Hindlimb muscle (tissue), 1 donor: ENCODE measurements at places on chromosomes 6 and 20.

DNA sequence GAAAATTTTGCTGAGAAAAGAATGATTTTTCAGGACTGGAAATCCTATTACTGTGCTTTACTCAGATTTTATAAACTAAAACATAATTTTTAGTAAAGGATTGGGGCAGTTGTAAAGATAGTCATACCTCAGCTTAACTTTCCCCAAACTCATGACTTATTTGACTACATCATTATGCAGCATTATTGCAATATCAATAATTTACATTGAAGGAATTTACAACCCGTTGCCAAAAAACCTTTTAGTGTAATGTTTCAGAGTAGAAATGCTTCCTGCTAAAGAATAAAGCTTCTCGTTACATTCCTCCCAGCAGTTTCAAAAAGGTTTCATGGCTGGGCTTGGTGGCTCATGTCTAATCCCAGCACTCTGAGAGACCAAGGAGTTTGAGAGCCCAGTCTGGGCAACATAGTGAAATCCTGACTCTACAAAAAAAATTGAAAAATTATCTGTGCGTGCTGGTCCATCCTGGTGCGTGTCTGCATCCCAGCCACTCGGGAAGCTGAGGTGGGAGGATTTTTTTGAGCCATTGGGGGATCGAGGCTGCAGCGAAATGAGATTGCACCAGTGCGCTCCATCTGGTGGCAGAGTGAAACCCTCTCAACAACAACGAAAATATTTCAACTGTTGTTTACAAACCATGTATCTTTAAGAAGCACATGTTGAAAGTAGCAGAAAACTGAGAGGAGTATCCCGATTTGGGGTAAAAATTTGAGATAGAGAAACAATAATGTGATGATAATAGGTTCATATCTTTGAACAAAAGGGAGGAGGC lies 4.4 kb downstream of the AMD1 start:
- DNase-seq, result no peak

DNA sequence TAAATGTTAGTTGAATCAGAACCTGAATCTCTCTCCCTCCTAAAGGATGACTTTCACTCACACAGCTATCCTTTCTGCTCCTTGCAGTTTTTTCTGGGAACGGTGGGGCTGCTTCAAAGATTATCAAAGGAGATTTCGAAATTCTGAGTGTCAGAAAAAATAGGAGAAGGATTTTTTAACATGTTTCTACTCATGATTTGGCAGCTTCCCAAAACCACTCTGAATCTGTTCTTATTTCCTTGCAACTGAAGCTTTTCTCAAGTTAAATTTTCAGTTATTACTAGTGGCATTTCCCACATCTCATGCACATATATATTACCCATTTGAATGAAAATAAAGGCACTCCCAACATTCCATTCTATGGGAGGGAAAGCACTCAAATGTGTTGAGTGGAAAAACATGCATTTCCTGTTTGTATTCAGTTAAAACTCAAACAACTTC lies 123.6 kb downstream of the LCA5 start:
- DNase-seq, result no peak

DNA sequence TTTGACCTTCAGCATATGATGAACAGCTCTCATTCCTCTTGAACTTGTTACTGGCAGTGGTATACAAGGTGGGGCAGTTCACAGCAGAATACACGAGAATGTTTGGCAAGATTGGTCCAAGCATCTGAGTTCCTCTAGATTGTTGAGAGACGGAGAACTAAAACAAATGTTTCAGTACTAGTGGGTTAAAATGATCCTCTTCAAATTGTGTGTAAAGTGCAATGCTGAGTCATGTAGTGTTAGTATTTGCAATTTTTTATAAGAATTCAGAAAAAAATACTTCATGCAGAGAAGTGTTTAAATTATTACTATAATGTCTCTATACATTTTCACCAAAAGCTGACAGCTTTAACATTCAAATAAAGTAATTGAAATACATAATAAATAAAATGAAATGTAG lies 879.8 kb downstream of the TFAP2A start:
- no peak for DNase-seq

GRCh38 chr6:126720304-126720703 lies 380.4 kb downstream of the CENPW start:
- no peak for DNase-seq

DNA sequence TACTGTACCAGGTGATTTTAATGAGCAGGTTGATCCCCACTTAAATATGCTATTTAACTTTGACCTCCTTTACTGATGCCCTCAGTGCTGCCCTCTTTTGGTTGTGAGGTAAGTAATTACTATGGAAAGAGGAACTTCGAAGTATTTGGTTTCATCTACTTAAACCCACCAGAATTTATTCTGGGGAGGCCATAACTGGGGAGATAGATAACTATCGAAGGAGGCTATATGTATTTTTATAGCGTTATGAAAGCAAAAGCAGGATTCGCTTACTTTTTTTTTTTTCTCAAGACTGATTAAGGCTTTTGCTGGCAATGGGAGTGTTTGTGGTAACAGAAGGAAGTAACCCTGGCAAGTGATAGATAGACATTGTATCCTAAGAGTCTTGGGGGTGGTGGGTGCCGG lies 168.9 kb upstream of the CENPW start:
- no peak for DNase-seq

- peak; percentile 87 for DNase-seq
Observed at GRCh38 chr20:49583669-49584417, 15.9 kb upstream of the PTGIS start.

DNA sequence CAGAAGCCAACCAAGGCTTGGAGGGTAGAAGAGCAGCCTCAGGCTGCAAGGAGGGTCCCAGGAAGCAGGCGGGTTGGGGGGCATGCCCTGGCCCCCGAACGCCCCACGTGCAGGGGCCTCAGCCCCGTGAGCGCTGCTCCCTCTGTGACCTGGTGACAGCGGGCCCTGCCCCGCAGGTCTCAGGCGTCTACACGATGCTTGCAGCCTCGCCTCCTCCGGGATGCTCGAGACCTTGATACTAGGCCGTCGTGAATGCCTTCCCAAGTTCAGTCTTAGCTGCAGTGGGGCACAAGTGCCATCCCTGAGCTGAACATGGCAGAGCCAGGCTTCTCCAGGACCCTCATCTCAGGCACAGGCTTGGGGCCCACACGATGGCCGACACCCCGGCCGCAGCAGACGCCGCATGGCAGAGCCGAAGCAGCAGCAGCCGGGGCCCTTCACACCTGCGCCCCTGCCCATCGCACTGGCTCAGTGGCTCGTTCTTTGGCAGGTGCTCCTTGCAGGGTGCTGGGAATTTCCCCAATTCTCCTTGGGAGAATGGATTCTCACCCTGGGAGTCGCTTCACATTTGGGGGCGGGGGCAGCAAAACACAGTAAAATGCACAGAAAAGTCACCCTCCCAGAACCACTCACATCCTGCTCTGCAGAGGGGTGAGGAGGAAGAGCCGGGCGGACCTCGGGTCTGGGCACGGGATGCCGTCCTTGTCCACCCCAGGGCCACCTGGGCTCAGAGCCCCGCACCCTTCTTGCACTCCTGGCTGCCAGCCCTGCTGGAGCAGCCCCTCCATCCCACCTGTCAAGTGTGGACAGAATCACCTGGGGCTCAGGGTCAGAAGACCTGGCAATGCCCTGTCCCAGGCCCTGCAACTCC lies 161.8 kb downstream of the DLL1 start:
- no peak for DNase-seq

DNA sequence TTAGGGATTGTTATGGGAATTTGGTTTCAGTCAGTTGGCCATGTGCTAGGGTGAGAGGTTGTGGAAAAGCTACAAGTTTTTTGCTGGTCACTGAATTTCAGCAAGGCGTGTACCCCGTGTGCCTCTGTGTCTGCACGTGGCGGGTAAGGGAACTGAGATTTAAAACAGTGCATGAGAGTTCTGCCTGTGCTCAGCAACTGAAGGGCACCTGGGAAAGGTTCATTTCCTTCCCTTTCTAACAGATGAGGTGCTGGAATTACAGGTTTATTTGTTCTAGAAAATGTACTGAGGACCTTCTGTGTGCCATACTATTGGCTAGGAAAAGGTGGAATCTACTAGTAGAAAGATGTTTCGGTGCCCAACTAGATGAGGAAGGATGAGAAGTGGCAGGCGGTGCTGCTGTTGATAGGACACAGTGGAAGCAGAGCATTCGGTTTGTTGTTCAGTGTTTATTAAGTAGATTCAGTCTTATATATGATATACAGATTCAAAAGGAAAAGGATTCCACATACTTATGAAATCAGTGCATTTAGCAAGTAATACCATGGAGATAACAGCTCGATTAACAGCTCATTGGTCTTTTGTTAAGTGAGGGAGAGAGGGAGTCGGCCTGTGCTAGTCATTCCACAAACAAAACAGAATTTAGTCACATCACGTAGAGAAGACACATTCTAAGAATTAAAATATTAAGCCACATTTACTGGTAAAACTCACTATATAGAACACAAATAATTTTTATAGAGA lies 84.7 kb downstream of the ASXL1 start:
- DNase-seq, result no peak

GRCh38 chr20:61385296-61385695 lies 133.2 kb downstream of the CDH4 start:
- no peak for DNase-seq

DNA sequence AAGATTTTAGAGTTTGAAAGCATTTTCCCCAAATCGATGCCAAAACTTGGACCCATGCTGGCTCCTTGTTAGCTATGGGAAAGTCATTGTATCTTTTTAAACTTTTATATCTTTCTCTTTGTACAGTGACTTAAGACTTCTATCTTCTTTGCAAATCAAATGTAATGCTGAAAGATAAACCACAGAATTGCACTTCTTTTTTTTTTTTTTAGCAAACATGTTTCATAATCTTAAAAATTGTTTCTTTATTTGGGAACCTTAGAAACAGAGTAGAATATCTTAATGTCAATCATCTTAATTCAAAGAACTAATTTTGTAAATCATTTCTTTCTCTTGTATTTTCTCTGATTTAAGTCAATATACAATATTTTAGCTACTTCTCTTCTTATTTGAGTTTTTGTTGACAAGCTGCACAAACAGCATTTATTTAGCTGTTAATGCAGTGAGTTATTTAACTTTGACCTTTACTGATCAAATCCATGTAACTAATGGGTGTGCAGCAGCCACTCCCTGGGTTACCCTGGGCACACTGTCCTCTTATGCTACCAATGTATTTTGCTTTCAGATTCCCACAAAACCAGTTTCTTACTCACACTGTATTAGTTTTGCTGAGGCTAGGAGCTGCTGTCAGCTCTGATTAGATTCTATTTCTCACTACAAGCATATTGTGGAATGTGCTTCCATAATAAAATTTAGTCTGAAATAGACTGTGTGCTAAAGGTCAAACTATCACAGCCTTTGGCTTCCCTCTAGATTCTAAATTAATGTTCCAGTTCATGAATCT lies 279.6 kb downstream of the ADGB start:
- DNase-seq, result no peak

DNA sequence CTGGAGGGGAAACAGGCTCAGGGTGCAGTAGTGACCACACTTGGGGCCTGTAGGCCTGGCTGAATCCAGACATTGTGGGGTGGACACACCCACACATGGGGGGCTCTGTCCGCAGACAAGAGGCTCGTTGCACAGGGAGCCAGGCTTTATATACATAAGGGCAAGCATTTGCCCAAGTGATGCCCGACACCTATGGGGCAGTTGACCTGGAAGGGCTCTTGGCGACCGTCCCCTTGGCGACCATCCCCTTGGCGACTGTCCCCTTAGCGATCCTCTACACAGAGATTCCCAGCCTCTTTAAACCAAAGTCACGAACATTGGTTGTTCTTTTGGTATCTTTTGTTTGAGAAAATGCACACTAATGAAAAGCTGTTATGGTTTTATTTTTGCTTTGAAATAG lies 2.7 kb downstream of the TOX2 start:
- no peak for DNase-seq

GRCh38 chr6:111199935-111200334 lies 112.6 kb downstream of the SLC16A10 start:
- no peak for DNase-seq

DNA sequence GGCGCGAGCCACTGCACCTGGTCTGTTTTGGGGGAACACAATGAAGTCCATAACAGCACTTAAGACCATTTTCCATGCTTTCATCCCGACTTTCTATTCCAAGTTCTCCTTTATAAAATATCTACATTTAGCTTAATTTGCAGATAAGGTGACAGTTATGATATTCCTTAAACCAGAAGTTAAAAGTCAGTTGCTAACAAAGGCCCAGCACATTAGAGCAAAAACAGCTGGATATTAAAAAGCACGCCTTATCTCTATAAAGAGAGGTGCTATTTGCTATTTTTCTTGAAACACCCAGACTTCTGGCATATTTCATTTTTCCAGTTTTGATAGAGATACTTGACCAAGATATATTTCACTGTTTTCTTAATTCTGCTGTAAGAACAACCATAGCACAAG lies 15.8 kb downstream of the OR2B2 start:
- DNase-seq, result no peak

DNA sequence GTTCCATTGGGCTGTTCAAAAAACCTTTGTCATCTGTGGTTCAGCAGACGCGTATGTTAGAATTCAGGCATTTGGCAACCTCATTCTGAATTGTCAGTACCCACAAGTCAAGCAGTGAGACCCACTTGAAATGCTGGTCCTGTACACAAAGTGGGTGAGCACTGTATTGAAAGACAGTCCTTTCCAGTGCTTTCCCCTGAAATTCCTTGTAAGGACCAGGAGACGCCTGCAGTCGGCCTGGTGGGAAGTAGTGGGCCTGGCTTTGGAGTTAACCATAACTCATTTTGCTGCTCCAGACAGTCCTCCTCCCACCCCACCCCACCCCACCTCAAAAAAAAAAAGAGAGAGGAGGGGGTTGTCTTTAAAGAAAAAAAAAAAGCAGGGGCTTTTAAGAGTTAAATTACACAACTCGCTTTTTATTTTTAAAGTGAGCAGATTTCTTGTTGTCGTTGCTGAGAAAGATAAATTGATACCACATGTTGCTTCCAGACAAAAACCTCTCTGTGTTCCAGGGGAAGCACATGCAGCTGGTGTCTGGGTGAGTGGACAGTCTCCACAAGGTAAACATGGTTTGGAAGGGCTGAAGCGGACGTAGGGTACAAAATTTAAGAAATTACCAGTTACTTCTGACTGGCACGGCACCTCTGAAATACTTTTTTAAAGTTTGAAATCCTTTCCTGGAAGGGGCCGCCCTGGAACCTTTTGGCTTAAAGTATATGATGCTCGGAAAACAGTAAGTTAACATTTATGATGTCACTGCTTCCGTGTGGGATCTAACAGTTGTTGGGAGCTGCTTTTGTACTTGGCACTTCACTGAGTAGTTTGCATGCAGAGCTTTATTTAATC lies 95.3 kb downstream of the FOXO3 start:
- DNase-seq, result peak; percentile 82

- no peak for DNase-seq
Observed at GRCh38 chr20:35661053-35661452, 3.6 kb downstream of the CPNE1 start.

- no peak for DNase-seq
Observed at GRCh38 chr6:15901141-15902115, 227.5 kb upstream of the MYLIP start.
